ENCODE measurements at places on chromosomes 11 and 22. TPM values are rescaled to one million over a fixed set of nuclear protein-coding genes. Genes with fewer than 3 reads are reported as not detected.

DNA sequence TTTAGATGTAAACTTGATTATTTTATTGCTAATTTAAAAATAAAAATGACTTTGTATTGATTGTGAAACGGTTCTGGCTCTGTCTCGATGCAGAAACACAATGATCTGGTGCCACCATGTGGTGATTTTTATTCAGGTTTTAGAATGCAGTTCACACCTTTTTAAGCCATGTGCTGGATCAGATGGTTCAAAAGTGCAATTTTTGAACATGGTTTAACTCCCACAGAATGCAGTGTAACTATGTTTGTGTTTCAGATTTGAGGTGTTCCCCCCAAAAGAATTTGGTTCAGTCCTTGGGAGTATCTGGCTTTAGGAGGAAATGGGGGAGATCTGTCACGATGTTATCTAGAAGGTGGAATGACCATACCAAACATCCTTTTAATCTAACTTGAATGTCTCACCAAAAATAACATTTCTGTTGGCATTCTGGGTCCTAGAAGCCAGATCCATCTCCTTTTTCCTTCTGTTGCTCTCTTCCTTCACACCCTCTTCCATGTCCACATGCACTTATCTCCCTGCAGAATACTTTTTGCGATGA, 7.9 kb downstream of the MRPL16 start:
- no peak for DNase-seq

GRCh38 chr22:36453855-36454378, 27.5 kb downstream of the TXN2 start:
- no peak for DNase-seq

- DNase-seq: no peak
Observed at GRCh38 chr11:120519474-120519873, 7.9 kb downstream of the GRIK4 start.

DNA sequence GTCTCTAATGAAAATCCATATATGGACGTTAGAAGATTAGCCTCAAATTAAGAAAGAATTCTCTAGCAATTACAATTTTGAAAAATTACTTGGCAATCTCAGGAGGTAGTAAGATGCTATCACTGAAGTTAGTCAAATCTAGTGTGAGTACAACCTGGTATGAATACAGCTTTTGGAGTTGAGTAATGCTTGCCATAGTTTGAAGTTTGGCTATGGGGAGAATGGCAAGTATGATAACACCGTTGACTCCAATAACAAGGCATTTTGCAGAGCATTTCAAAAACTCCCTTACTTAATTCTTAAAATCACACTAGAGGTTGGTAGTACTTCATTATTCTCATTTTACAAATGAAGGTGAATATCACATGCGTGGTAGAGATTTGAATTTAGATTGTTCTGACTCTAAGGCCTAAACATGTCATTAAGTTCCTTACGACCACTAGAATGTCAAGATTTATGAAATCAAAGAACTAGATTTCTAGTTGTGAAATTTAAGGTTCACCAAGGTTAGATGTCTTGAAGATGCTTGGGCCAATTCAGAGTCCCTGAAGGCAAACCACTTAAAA, 355.4 kb downstream of the ETS1 start:
- DNase-seq: no peak

DNA sequence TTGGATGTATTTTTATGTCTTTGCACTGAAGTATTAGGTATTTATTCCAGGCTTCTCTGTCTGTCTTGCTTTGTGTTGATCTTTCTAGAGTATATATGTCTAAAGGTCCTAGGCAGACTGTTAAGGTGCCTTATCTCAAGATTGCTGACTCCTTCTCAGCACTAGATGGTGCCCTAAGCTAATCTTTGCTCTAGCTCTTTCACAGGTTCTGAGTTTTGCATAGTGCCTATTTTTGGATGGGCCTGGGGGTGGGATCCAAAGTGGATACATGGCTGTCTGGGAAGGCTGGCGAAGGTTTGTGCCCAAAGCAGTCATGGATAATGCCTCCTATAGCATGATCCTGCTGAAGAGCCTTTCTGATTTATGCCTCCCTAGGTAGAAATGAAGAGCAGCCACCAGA, 154.9 kb downstream of the TRPC6 start:
- DNase-seq: no peak

GRCh38 chr11:33722590-33723234, 13.5 kb downstream of the CD59 start:
- DNase-seq: no peak

Gene KIRREL3
- 0.08 TPM for total RNA-seq

Gene CCDC188
- total RNA-seq: 0.30 TPM

Gene PIWIL4
- 0.78 TPM for total RNA-seq
